GF-D8 (cell line): ENCODE measurements at places on chromosomes 4 and X.
A peak's percentile ranks its signal among the peaks of the same experiment; 100 is the strongest.

GRCh38 chrX:129553619-129554288 is 13.7 kb downstream of the OCRL start:
- peak; percentile 2 for DNase-seq

- no peak for DNase-seq
Observed at GRCh38 chr4:160567634-160568033, 1464.8 kb downstream of the RAPGEF2 start.

DNA sequence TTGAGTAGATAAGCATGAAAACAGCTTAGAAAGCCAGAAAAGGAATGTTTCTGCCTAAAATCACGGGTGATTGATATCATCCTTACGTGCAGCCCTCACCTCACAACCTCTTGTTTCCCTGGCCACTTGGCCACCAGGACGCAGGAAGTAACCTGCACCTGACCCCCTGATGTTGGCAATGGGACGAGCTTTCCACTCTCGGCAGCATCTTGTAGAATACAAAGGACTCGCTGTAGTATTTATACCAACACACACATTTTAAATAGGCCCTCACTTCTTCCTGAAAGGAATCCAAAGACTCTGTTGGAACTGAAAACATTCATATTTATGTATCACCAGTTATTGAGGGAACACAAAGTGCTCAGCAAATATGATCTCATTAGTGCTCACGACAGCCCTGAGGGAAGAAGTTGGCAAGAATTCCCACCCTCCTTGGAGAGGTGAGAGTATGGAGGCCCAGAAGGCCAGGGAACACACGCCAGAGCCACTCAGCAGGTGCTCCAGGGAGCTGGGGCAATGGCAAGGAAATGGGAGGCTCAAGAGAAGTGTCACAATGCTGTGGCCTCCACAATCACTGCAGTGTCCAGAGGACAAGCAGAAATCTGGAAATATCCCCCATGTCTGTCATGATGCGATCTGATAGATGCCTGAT is 103.3 kb upstream of the KIT start:
- DNase-seq = no peak

GRCh38 chr4:143109376-143109775 is 75.3 kb upstream of the USP38 start:
- DNase-seq = no peak

DNA sequence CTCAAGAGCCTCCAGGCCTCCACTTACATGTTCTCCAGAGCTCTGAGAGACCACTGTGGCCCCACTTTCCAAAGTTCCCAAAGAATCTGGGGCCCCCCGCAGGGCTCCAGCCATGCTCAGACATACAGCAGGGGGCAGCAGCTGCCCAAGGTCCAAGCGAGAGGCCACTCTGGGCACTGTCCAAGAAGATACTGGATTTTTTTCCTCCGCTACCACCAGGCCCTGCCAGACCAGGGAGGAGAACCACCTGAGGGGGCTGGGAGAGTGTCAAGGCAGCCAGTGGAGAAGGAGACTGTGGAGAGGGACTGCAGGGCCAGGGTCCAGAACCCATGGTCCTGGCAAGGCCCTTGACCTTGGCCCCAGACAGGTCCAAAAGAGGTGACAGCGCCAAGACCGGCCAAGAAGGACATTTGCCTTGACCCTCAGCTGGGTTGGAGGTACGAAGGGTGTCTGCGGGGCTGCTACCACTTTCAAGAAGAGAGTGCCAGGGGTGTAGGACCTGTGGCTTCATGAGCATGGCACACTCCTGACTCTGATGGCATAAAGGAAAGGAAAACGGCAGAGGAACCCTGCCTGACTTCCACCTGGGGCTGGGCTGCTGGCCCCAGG is 5.3 kb downstream of the EMD start:
- no peak for DNase-seq

GRCh38 chr4:94455081-94455480 is 3.3 kb downstream of the PDLIM5 start:
- no peak for DNase-seq

DNA sequence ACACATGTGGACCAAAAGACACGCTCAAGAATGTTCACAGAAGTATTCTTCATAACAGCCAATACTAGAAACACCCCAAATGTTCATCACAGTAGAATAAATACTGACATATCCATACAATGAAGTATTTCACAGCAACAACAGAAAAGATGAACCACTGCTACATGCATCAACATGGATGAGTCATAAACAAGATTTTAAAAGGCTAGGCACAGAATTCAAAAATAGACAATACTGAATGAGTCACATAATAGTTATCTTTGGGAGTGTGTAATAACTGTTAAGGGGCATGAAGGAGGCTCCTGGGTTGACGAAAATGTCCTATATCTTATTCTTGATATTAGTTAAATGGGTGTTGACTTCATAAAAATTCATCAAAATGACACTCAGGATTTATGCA is 43.5 kb downstream of the CLOCK start:
- DNase-seq = no peak

GRCh38 chr4:140092094-140092851 is 61.7 kb downstream of the MAML3 start:
- no peak for DNase-seq

- DNase-seq = no peak
Observed at GRCh38 chr4:106987311-106987710, 48.8 kb downstream of the DKK2 start.

DNA sequence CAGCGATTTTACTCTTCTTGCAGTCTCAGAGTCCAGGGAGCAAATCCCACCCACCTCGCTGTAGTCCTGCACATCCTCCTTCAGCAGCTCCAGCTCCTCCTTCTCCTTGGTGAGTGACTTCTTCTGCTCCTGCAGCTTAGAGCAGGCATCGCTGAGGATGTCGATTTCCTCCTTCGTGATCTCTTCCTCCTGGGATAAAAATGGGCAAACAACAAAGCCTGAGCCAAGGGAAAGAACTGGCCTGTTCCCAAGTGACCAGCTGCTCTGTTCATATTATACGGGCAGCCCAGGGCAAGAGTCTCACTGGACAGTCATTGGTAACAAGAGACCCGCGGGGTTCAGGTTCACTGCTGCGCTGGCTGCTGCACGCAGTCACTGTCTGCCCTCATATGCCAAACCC is 26.2 kb downstream of the FGFR3 start:
- no peak for DNase-seq

DNA sequence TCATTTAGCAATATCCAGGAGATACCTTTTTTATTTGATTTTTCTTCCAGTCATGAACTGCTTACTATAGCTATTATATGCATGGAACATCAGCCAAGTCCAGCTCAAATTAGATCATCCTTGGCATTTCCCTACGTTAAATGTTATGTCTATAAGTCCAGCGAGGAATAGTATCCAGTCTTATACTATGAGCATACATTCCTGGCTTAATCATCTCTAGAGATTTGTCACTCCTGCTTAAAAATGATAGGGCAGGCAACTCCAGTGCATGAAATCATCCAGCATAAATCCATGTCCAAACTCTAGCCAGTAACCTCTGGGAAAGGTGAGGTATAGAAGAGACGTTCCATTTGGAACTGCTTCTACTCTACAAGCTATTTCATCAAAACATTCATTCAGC is 126.7 kb upstream of the VCX2 start:
- no peak for DNase-seq

DNA sequence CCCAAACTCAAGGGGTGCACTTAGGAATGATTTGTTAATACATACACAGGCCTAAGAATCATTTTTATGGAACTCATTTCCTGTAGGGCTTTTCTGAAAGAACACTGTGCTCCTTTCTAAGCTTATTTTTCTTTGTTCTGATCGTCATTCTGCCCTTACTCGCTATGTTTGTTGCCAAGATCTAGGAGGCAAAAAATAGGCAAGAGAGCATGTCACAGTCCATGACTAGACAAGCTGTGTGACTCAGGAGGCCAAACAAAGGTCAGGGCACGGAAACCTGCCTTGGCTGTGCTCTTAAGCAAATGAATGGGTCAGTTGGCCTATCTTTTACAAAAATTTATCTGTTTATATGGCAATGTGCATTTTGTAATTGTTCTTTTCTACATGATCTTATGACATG is 42.5 kb upstream of the C1GALT1C1 start:
- DNase-seq = no peak

DNA sequence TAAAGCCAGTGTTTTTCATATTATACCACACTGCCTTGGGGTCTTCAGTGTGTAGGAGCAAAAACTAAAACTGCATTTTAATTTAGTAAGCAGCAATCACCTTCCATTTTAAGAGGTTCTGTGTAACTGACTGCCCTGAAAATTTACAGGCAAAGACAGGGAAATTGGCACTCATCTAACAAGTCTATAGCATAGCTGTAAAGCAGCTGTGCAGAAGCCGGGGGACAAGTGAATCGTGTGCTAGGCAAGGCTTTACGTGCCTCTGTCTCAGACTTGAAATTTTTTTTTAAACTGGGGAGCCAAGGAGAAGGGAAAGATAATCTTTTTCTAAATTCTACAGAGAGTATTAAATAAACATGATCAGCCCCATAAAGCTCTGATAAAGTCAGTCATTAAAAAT is 39.7 kb downstream of the TSPAN5 start:
- DNase-seq = no peak

DNA sequence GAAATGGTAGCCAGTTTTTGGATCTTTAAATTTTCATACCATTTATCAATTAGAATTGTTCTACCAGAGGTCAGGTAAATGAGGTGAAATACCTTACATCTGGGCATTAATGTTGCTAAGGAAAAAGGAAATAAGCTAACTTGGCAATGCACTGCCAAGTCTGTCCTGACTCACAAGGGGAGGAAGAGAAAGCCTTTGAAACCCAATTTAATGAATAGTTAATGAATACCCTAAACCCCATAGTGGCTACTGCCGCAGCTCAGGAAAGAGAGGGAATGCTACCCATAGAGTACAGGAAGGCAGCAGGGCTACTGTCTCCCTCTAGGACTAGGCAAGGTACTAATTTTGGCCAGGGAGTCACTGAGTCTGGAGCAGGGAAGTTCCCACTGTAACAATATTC is 16.8 kb upstream of the DHX15 start:
- DNase-seq = no peak

DNA sequence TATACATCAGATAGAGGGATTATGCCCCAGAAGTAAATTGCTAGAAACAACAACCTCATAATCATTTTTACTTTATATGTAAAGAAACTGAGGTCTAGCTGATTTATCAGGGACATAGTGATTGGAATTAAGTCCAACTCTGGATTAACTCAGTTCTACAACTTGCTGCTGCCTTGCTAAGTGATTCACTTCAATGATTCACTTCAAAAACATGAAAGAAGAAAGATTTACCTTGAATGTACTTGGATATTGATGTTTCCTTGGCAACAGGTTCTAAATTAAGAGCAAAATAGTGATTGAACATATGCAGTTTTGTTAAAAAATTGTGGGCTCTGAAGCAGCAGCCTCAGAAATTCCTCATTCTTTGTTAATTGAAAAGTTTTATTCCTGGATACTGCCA is 99.8 kb upstream of the H2AZ1 start:
- no peak for DNase-seq

DNA sequence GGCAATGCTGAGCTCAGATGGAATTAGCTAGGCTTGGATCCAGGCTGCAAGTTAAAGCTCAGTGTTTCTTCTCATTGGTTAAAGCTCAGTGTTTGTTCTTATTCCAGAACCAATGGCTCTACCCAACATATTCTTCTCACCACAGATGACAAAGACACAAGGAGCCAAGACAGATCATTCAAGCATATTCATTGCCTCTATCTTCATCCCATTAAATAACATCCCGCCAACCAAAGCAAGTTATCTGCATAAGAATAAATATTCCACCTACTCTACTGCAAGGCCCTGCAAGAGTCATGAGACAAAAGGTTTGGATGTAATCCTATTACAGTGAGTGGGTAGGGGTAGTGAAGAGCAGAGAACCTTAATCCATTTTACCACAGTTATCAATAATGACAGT is 766.5 kb downstream of the C4orf33 start:
- no peak for DNase-seq

DNA sequence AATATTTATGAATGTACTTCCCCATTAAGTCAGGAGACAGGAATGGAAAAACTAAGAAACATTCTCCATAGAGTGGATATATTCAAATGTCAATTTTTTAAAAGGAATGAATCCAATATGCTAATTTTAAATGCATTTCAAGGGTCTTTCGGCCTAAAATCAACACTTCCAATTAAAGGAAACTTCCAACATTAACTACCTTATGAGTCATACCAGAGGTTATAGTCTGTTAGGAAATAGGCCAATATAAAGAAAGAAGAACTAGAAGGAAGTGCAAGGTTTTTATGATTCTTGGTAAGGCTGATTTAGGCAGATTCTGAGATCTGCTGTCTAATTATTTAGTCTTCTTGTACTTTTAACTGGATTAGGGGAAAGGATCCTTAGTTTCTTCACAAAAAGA is 260.1 kb upstream of the EDNRA start:
- no peak for DNase-seq
